Naive thymus-derived CD8-positive, alpha-beta T cell (primary cell): ENCODE measurements at places on chromosomes 2 and 18. TPM values are rescaled to one million over a fixed set of nuclear protein-coding genes. Genes with fewer than 3 reads are reported as not detected.

Gene CHAC2
- 1.5 TPM for total RNA-seq

Gene EFR3B
- 0.14 TPM for total RNA-seq

Gene SERPINB11
- total RNA-seq, result not detected

Gene DAPL1
- not detected for total RNA-seq

Gene CCDC74A
- 0.44 TPM for total RNA-seq

DNA sequence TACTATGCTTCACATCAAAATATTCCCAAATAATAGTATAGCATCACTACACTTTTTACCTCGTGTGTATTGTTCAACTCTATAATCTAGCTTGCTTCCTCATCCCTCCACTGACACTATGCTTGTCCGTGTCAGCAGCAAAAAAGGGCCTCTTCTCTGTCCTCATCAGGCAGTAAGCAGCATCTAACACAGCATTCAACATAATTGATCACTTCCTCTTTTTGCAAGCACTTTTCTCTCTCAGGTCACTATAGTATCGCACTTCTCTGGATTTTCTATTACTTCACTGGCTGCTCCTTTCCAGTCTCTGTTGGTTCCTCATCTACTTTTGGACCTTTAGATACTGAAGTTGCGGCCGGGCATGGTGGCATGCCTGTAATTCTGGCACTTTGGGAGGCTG, 64.9 kb upstream of the ZSWIM2 start:
- H3K4me1 ChIP-seq, result no peaks in the 10 kb centered on the region
- no peaks in the 10 kb centered on the region for H3K36me3 ChIP-seq
- H3K4me3 ChIP-seq, result no peak overlapping the region
- no peak for DNase-seq

GRCh38 chr2:61470122-61470951, 550 bp downstream of the USP34 start:
- peaks cover 24% of the 10 kb centered on the region for H3K4me1 ChIP-seq
- no peak for DNase-seq
- no peaks in the 10 kb centered on the region for H3K27me3 ChIP-seq
- H3K36me3 ChIP-seq, result peaks cover 1% of the 10 kb centered on the region
- peak overlapping the region; percentile 93 for H3K4me3 ChIP-seq

DNA sequence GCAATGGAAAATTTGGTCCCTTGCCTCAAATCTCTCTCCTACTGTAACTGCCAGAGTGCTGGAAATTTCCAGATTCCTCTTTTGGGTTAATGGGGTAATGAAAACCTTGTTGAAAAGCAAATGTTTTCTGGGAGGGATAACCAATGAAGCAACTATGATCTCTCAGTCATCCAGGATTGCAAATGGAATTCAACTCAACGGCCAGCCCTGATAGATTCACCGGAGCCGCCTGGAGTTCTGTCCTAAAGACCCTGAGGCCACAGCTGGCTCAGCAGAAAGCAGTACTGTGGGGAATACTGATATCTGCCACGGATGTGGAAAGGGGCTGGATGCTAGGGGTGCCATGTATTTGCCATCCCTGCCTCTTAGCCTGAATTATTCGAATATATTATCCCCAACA, 167.8 kb downstream of the NRP2 start:
- no peaks in the 10 kb centered on the region for H3K4me1 ChIP-seq
- no peaks in the 10 kb centered on the region for H3K36me3 ChIP-seq
- H3K4me3 ChIP-seq, result no peak overlapping the region

DNA sequence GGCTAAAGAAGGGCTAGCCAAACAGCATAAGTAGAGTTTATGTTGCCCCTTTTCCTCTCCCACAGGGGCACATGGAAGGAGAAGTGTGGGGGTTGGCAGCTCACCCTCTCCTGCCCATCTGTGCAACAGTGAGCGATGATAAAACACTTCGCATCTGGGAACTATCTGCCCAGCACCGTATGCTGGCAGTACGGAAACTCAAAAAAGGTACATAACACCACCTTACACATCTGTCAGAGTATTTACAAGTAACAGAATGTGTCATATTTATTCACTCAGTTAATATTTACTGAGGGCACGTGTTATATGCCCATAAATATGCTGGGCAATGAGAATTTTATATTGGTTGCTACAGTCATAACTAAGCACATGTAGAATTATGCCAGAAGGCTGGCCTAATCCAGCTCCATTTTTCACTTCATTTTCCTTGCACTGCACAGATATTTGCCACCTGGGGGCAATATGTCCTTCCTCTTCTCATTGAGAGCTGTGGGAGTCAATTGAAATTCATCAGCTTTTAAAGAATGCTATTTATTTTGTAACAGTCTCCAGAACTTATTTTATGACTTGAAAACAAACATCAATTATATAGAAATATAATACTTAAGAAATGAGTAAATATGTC, 150.6 kb downstream of the RTN4 start:
- peak overlapping the region; percentile 0 for H3K27ac ChIP-seq
- no peaks in the 10 kb centered on the region for H3K36me3 ChIP-seq
- DNase-seq, result no peak
- H3K4me1 ChIP-seq, result peaks cover 4% of the 10 kb centered on the region

- H3K4me3 ChIP-seq, result no peak overlapping the region
- no peak for DNase-seq
- H3K27ac ChIP-seq, result no peak overlapping the region
- H3K4me1 ChIP-seq, result peaks cover 18% of the 10 kb centered on the region
- H3K27me3 ChIP-seq, result no peaks in the 10 kb centered on the region
Measured at GRCh38 chr2:136006658-136007057, 21.2 kb upstream of the DARS1 start.

- H3K4me3 ChIP-seq, result no peak overlapping the region
- DNase-seq, result no peak
- no peaks in the 10 kb centered on the region for H3K4me1 ChIP-seq
- H3K27ac ChIP-seq, result no peak overlapping the region
Measured at GRCh38 chr2:116809109-116809508, 1005.4 kb upstream of the DDX18 start.

DNA sequence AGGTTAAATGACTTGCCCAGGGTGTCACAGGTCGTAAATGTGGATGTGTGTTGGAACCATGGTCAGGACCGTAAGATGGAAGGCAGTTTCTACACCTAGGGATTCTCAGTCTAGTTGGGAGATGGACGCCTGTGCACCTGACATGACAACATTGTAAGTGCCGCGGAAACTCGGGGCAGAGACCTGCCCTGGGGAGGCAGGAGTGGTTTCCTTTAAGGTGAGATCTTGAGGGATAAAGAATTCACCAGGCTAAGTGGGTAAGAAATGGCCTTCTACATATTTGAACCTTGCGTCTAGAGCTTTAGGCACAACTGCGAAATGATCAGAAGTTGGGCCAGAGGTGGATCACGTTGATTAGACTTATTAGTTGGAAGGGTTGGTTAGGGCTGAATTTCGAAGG, 1.6 kb downstream of the DGKD start:
- DNase-seq, result no peak
- H3K27ac ChIP-seq, result peak overlapping the region; percentile 92
- H3K4me3 ChIP-seq, result peak overlapping the region; percentile 94
- H3K36me3 ChIP-seq, result peaks cover 7% of the 10 kb centered on the region

DNA sequence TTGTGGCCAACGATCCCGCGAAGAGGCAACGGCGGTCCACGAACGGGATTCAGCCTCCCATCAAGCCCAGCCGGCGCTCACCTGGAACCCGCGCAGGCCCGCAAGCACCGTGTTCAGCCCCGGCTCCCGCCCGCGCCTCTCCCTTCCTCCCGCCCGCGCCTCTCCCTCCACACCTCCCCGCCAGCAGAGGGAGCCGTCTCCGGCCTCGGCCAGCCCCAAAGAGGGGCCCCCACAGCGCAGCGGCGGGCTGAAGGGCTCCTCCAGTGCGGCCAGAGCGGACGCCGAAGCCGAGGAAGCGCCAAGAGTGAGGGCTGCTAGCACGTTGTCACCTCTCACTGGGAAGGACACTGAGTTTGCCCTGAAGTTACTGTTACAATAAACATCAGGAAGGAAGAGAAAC, 55.3 kb upstream of the LAPTM4A start:
- H3K4me1 ChIP-seq, result peaks cover 4% of the 10 kb centered on the region
- H3K27me3 ChIP-seq, result peaks cover 30% of the 10 kb centered on the region
- no peak overlapping the region for H3K27ac ChIP-seq
- H3K36me3 ChIP-seq, result peaks cover 5% of the 10 kb centered on the region
- DNase-seq, result no peak

DNA sequence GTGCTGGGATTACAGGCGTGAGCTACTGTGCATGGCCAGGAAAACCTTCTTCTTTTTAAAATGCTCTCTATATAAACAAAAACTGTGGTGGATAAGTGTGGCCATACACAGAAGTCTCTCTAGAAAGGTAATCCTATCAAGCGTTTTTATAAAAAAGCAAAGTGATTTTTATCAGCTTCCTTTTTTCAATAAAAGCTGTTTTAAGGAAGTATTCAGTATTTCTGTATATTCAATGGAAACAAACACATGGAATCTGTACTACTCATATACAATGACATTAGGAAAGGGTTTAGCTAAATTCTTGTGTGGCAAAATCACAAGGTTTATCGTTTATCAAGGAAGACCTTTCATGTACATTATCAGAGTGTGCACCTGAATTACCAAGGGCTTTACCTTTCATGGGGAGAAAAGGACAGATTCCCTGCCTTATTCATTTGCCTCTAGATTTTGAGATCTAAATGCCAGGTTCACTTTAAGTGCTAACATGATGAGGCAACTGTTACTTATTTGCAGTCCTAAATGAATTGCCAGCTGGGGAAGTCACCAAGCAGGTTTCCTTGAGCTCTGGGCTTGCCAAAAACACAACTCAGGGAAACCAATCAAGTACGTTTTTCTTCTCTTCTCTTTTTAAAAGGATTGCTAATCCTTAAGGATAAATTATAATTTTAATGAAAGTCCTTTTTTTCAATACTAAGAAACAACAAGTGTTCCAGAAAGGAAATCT, 70.8 kb downstream of the RTN4 start:
- H3K27me3 ChIP-seq, result no peaks in the 10 kb centered on the region
- peak overlapping the region; percentile 29 for H3K27ac ChIP-seq
- H3K4me1 ChIP-seq, result peaks cover 57% of the 10 kb centered on the region

GRCh38 chr2:72794572-72794971, 31.3 kb downstream of the EXOC6B start:
- H3K27ac ChIP-seq, result no peak overlapping the region
- H3K4me1 ChIP-seq, result peaks cover 10% of the 10 kb centered on the region
- no peak overlapping the region for H3K4me3 ChIP-seq
- H3K27me3 ChIP-seq, result no peaks in the 10 kb centered on the region

DNA sequence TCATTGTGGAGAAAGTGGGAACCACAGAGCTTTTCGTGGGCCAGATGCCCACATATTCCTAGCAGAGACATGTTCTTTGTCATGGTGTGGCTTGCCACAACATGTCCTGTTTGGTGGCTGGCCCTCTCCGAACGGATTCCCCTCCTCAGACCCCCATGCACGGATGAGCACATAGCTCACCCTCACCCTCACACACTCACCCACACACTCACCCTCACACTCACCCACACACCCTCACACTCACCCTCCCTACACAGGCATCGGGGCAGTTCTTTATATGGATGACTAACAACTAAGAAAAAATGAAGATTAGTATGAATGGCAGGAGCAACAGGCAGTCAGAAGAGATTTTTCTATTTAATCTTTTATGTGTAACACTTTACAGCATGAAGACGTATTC, 149.9 kb downstream of the ZNF236 start:
- H3K4me3 ChIP-seq, result no peak overlapping the region
- no peaks in the 10 kb centered on the region for H3K36me3 ChIP-seq
- no peaks in the 10 kb centered on the region for H3K27me3 ChIP-seq
- H3K27ac ChIP-seq, result no peak overlapping the region
- no peak for DNase-seq

GRCh38 chr18:8525692-8526091, 83.5 kb upstream of the RAB12 start:
- H3K27ac ChIP-seq, result no peak overlapping the region
- H3K4me3 ChIP-seq, result no peak overlapping the region
- no peak for DNase-seq
- no peaks in the 10 kb centered on the region for H3K4me1 ChIP-seq
- peaks cover 2% of the 10 kb centered on the region for H3K36me3 ChIP-seq
- peaks cover 32% of the 10 kb centered on the region for H3K27me3 ChIP-seq

GRCh38 chr2:36820942-36821605, 124.6 kb downstream of the VIT start:
- no peaks in the 10 kb centered on the region for H3K36me3 ChIP-seq
- H3K27me3 ChIP-seq, result peaks cover 1% of the 10 kb centered on the region
- H3K4me3 ChIP-seq, result no peak overlapping the region
- no peak overlapping the region for H3K27ac ChIP-seq
- no peak for DNase-seq

- peaks cover 2% of the 10 kb centered on the region for H3K36me3 ChIP-seq
- no peak overlapping the region for H3K27ac ChIP-seq
- no peaks in the 10 kb centered on the region for H3K4me1 ChIP-seq
- no peak overlapping the region for H3K4me3 ChIP-seq
- no peak for DNase-seq
Measured at GRCh38 chr2:132788310-132788838, 118.4 kb upstream of the LYPD1 start.

GRCh38 chr2:177543007-177543760, 150.6 kb downstream of the AGPS start:
- no peak overlapping the region for H3K27ac ChIP-seq
- no peaks in the 10 kb centered on the region for H3K4me1 ChIP-seq
- peaks cover 3% of the 10 kb centered on the region for H3K36me3 ChIP-seq
- H3K27me3 ChIP-seq, result no peaks in the 10 kb centered on the region

DNA sequence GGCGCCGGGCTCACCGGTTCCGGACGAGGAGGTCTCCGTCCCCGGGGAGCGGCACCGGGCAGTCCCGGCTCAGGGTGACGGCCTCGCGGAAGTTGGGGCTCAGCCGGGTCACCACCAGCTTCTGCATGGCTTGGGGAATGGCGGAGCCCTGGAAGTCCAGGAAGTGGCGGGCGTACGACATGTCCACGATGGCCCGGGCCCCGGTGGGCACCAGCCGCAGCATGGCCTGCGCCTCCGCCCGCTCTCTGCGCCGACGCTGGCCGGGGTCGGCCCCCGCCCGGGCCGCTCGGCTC, 157 bp downstream of the PTGR3 start:
- H3K27ac ChIP-seq, result no peak overlapping the region
- H3K36me3 ChIP-seq, result peaks cover 2% of the 10 kb centered on the region
- DNase-seq, result no peak
- H3K4me1 ChIP-seq, result peaks cover 58% of the 10 kb centered on the region
- no peaks in the 10 kb centered on the region for H3K27me3 ChIP-seq
- peak overlapping the region; percentile 89 for H3K4me3 ChIP-seq

DNA sequence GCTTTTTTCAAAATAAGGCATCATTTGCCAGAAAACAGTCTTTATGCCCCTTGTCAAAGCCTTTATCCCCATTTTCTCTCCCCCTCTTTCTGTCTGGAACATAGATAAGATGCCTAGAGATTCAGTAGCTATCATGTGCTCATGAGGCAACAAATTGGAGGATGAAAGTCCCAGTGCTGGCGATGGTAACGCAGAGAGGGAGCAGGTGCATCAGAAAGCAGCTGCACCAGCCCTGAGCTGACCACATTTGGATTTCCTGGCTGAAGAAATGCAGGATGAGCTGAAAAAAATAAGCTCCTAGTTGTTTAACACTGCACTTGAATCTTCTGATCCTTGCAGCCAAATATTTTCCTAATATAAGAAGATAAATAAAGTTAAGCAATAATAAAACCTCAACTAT, 48.0 kb downstream of the LOXHD1 start:
- peaks cover 2% of the 10 kb centered on the region for H3K27me3 ChIP-seq
- H3K4me1 ChIP-seq, result no peaks in the 10 kb centered on the region
- H3K36me3 ChIP-seq, result no peaks in the 10 kb centered on the region
